ENCODE measurements at places on chromosomes 5 and 9. TPM values are rescaled to one million over a fixed set of nuclear protein-coding genes. Genes with fewer than 3 reads are reported as not detected.
A peak's percentile ranks its signal among the peaks of the same experiment; 100 is the strongest.

DNA sequence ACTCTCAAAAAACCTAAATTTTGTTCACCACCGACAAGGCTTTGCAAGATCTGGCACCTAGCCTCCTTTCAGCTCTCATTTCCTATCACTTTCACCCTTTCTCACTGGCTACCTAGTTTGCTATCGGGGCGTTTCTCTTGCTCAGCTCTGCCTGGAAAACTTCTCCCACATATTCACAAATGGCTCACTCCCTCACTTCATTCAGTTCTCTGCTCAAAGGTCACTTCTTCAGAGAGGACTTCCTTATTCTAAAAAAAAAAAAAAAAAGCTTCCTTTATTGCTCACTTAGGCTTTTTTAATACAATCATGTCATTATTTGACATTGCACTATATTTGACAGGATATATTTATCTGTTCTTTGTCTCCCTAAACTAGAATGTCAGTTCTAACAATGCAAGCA lies 2.1 kb upstream of the SLC25A46 start:
- no peak for DNase-seq

GRCh38 chr9:22446589-22446949 lies at the start of gene DMRTA1:
DMRTA1 (plus strand) TSS chr9:22446824; CDS start chr9:22447066, 242 bp downstream.
- peak; percentile 71 for DNase-seq

GRCh38 chr5:78574731-78575161 lies 73.8 kb downstream of the LHFPL2 start:
- DNase-seq: no peak

DNA sequence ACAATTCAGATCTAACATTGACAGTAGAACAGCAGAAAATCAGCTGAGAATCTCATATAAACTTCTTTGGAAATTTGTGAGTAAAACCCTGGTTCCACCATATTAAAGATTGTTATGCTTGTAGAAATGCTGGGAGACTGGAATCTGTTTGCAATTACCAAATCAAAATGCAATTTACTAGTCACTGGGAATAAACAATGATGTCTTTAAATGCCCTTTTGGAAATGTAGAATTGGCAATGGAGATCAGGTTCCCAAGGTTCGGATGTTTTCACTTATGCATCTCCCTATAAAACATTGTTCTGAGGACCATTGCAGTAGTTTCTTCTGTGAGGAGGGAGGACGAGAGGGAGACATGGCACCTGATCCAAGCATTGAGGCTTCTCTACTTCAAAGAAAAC lies 384.4 kb downstream of the TMEM167A start:
- DNase-seq: no peak

GRCh38 chr5:38032149-38032548 lies 192.3 kb upstream of the GDNF start:
- DNase-seq: no peak

GRCh38 chr9:134971196-134971595 lies 53.5 kb upstream of the FCN1 start:
- peak; percentile 48 for DNase-seq

DNA sequence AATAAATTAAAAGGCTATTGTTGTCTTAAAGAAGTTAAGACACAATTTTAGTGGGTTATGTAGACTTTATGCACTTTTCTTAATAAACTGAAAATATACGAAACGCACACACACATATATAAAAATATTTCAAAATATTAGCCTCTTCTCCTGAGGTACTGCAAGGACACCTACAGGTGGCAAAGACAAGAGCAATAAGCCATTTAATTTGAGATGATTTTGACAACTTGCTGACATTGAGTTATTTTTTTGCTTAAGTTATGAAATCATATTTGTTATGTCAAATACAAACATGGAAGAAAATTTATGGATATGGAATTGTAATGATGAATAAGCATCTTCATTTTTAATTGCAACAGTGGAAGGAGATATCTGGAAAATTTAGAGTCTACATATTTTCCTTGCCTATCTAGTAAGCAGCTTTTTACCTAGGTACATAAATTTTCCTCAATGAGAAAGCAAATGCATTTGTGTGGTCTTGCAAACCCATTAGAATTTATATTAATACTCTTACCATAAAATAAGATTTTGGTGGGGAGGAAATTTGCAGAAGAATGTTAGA lies 301.6 kb downstream of the ISL1 start:
- no peak for DNase-seq

DNA sequence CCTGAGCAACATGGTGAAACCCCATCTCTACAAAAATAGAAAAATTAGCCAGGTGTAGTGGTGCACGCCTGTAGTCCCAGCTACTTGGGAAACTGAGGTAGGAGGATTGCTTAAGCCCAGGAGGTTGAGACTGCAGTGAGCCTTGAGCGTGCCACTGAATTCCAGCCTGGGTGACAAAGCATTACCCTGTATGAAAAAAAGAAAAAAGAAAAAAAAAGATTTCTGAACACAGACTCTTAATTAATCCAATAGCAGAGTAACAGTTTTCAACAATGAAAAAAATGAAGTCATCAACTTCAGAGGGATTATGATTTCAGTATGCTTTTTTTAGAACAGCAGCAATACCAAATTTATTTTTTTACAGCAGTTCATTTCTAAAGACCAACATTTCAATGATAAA lies 118.8 kb upstream of the TNPO1 start:
- DNase-seq: no peak

- no peak for DNase-seq
These were observed 50.2 kb upstream of the STARD4 start for GRCh38 chr5:111562561-111562960.

DNA sequence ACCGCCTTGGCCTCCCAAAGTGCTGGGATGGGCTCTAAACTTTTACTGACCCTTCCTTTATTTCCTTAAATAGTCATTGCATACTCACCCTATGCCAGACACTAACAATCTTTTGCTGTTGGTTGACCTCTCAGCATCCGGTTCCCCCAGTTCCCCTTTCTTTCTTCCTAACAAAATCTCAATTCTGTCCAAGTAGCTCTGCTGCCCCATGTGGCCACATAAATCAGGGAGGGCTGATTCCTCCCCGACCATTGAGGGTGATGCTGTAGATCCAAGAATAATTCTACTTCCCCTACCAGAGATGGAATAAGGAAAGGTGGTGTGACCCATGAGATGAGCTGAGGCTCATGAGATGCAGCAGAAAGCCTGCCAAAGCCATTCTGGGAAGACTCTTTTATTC lies 315.3 kb upstream of the MSX2 start:
- DNase-seq: no peak

DNA sequence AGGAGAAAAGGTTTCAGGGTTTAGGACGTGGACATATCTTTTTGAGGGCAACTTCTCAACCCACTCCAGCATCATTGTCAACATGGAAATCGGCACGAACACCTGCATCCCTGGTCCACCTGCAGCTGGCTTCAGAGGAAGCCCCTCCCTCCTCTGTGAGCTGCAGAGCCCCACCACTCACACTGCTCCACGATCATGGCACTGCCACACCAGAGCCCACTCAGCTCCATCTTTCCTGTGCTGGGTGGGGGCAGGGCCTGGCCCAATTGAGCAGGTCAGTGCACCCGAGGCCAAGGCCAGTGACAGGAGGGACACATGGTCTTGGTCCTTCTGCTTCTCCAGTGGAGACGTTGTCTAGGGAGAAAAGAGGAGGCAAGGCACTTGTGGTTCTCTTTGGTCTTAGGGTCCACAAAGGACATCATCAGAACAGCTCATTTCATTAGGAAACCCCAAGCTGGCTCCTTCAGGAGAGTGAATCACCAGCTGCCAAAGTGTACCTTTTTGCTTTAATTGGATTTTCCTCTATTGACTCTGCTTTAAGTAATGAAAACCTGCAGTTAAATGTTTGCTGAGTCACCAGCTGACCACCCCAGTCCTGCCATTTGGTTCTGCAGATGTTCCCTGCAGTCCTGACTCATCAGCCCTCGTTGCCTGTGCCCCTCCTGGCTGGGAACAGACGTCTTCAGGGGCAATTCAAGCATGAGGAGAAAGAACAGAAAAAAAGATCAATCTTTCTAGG lies 56.2 kb downstream of the UBE2QL1 start:
- no peak for DNase-seq

GRCh38 chr9:7293091-7293490 lies 506.5 kb downstream of the DMAC1 start:
- no peak for DNase-seq

- DNase-seq: no peak
These were observed 34.3 kb upstream of the SHB start for GRCh38 chr9:38103340-38103739.

GRCh38 chr5:88889189-88890069 lies 6.4 kb upstream of the MEF2C start:
- DNase-seq: peak; percentile 70

- no peak for DNase-seq
These were observed 307.7 kb upstream of the MEF2C start for GRCh38 chr5:89190515-89191265.

DNA sequence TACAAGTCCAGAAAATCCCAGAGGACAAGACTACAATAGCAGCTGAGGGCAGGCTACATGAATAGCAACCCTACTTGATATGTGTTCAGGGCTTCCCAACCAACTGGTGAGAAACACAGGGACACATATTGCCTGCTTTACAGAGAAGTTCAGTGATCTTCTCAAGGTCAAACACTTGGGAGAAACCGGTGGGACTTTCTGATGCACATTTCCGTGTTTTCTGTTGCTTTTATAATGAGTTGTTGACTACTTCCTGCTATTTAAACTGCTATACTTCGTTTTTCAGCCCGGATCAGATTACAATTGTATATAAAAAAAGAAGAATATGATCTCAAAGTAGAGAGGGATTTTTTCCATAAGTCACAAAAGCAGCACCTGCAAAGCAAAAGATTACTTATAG lies 175.1 kb downstream of the SNX18 start:
- no peak for DNase-seq

DNA sequence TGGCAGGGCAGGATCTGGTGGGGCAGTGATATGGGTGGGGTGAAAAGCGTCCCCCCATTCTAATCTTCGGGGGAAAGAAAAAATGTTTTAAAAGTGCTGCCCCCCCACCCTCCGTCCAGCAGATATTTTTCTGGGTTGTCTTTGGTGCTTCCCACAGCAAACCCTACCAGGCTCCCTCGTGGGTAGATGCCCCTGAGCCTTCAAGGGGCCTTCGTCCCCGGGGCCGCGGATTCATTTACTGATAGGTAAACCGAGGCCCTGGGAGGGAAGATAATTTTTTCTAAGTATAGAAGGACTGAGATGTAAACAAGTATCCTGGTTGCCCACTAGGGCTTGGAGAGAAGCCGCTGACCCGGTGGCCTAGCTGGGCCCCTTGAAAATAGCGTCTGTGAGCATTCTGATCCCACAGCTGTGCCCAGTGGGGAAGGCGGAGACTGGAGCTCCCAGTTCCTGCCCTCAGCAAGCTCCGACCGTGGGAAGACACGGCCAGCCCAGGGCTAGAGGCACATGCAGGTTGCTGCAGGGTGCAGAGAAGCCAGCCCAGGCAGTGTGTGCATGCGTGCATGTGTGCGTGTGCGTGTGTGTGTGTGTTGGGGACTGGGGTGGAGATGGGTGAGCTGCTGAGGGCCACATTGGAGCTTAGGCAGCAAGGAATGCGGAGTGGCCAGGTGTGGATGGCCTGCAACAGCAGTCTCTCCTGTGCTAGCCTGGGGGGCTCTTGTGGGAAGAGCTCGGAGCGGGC lies 6.0 kb upstream of the RXRA start:
- no peak for DNase-seq

GRCh38 chr9:8332331-8332650 lies 532.7 kb upstream of the DMAC1 start:
- no peak for DNase-seq

DNA sequence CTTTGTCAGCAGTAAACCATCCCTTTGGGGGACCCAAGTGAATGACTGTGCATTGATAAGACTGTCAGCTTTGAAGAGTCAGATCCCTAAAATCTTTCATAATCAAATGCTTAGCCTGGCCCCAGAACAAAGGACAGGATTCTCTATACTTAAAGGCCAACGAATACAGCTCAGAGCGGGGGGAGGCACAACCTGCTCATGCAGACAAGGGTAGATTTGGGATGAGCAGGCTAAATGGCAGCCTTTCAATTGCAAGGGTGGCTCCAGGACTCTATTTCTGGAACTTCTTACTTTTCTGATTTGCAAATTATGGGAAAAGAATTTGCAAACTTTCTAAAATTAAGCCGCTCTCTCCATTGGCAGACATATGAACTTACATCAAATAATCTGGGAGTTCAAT lies 66.4 kb downstream of the ELL2 start:
- no peak for DNase-seq

DNA sequence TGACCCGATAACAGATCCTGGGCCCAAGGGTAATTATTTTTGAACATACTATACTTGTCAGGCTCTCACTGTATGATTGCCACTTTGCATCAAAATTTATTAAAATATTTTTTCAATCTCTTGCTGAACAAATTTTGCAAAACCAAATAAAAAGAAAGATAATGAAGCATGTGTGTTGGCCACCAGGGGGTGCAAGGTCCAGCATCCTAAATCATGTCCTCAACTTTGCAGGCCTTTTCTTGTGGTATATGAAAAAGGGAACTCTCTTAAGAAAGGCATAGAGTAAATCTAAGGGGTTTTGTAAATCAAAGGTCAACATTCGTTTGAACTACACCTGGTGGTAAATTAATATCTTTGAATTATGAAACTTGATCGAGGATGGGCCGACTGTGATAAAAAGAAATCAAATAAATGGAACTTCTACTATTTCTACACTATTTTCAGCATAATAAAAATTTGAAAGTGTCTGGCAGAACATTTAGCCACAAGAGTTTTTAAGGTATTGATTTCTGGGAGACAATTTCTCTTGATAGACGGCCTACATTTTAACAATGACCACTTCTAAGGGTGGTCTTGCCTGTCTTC lies 676.5 kb downstream of the DMRTA1 start:
- no peak for DNase-seq

GRCh38 chr9:8734760-8735159 lies 935.2 kb upstream of the DMAC1 start:
- DNase-seq: no peak

- no peak for DNase-seq
These were observed 134.0 kb upstream of the VCAN start for GRCh38 chr5:83337453-83338035.

- peak; percentile 75 for DNase-seq
These were observed 543 bp downstream of the MTMR12 start for GRCh38 chr5:32312197-32312594.

GRCh38 chr9:137749511-137749910 lies 128.1 kb upstream of the CACNA1B start:
- no peak for DNase-seq

- no peak for DNase-seq
These were observed 52.3 kb downstream of the TLE4 start for GRCh38 chr9:79623799-79624721.

The SMIM27 gene
- 9.1 TPM for total RNA-seq

The RMRP gene
- total RNA-seq: 16,039 TPM

The MEF2C gene
- total RNA-seq: 12.0 TPM

The CTSV gene
- total RNA-seq: 6.7 TPM

The MARVELD2 gene
- total RNA-seq: 62.5 TPM

The PCDH1 gene
- total RNA-seq: 22.8 TPM

The ITGA2 gene
- 8.0 TPM for total RNA-seq

The CYLC2 gene
- not detected for total RNA-seq

The PCDHA3 gene
- total RNA-seq: 2.6 TPM

The FGD3 gene
- total RNA-seq: 5.5 TPM

The CNTNAP3B gene
- total RNA-seq: 4.5 TPM

The ZBTB34 gene
- 19.7 TPM for total RNA-seq

The PPIC gene
- 23.4 TPM for total RNA-seq

All from type B pancreatic cell (in vitro differentiated cells).